ENCODE measurements at places on chromosomes 11 and 22.

DNA sequence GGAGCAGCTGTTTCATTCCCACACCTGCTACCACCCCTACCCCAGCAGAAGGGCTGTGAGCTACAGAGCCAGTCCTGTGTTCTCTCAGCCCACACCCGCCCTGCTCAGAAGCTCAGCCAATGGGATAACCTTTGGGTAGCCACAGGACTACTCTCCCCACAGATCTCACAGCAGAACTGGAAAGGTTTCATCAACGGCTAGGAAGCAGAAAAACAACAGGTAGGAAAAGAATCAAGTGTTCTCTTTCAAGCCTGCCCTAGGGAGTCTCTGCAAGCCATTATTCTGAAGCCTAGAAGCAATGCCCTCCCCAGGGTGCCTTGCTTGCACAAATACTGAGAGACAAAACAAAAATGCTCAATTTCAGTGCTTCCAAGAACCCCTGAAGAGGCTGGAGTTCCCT is 77.2 kb downstream of the TMPRSS5 start:
- H3K27ac ChIP-seq: no peak overlapping the region
- peaks cover 4% of the 10 kb centered on the region for H3K27me3 ChIP-seq
- H3K4me1 ChIP-seq: peaks cover 7% of the 10 kb centered on the region
- no peaks in the 10 kb centered on the region for H3K36me3 ChIP-seq

DNA sequence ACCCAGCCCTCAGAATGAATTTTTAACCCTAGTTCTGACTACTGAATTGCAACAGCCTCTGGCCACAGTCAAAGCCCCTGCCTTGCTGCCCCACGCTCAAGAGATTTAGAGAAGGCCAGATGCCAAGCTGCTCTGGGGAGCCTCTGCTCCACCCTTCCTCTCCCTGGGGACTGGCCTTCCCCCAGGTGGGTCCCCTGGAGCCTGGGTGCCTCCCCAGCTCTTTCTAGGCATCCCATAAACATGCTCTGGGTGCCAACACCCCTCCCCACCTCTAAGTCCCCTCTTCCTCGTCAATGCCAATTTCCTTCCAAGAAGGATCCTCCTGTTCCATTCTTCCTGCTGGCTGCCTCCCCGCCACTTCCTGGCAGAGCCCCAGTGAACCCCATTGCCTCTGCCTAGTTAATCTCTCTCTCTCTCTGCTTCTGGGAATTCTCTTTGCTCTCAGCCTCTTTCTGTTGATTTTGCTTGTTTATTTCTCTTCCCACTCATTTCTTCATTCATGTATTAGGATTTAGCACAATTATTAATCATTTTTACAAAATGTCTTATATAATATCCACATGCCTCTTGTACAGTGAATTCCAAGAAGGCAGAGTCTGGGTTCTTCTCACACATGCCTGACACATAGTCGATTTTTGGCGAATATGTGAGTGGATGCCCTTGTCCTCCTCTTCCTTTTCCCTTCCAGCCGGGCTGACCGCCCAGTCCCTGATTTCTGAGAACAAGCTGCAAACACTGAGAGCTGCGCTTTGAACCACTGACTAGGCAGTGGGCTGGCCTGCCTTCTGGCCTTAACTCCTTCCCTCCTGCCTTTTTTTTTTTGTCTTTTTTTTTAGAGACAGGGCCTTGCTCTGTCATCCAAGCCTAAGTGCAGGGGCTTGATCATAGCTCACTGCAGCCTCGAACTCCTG is 17.5 kb downstream of the UQCR10 start:
- H3K27ac ChIP-seq: no peak overlapping the region
- peaks cover 5% of the 10 kb centered on the region for H3K36me3 ChIP-seq
- no peaks in the 10 kb centered on the region for H3K27me3 ChIP-seq
- no peaks in the 10 kb centered on the region for H3K4me1 ChIP-seq
- no peak for DNase-seq
- no peak overlapping the region for H3K4me3 ChIP-seq

DNA sequence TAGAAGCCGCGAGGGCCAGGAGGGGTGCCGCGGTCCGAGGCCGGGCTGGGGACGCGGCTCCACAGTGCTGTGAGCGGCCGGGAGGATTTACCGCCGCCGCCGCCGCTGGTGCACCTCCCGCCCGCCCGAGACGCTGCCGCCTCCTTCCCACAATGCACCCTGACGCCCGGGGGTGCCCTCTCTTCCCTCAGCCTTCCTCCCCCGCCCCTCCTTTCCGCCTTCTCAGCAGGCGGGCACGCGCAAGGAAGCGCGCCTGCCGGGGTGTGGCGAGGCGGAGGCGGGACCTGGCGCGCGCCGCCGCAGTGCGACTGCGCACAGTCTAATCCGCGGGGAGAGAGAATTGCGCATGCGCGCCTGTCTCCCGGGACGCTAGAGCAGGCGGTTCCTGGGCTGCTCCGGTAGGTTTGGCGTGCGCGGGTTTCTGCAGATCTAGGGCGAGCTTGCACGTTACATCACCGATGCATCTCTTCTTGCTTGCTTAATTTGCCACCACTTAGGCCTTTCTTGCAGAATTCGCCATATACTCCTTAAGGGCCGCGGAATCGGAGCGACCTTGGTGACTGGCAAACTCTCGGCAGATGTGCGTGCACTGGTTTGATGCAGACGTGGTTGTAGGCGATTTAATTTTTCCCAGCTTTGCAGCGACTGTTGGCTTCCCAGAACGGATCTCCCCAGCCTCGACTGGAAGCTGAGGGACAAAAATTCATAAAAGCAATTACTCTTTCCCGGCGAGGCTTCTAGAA is at the start of the genes GVQW3 and THAP12:
TSS of gene GVQW3 (plus strand) at position 347 of the 743 bp plus-strand sequence. CDS start 506 bp downstream, outside the sequence.
TSS of gene THAP12 (minus strand) at position 156 of the 743 bp plus-strand sequence. CDS start 296 bp downstream, outside the sequence.
- H3K4me1 ChIP-seq: peaks cover 6% of the 10 kb centered on the region
- DNase-seq: peak; percentile 86
- H3K36me3 ChIP-seq: no peaks in the 10 kb centered on the region
- H3K27ac ChIP-seq: no peak within 1 kb of the TSS

GRCh38 chr11:132094598-132094997 is 724.2 kb downstream of the NTM start:
- no peak for DNase-seq
- no peak overlapping the region for H3K4me3 ChIP-seq

- H3K4me1 ChIP-seq: peaks cover 2% of the 10 kb centered on the region
- no peaks in the 10 kb centered on the region for H3K36me3 ChIP-seq
- H3K27ac ChIP-seq: no peak overlapping the region
- H3K27me3 ChIP-seq: no peaks in the 10 kb centered on the region
- no peak for DNase-seq
Observed at GRCh38 chr22:24443668-24444067, 16.3 kb downstream of the ADORA2A start.

GRCh38 chr11:30333405-30333804 is 10.5 kb downstream of the ARL14EP start:
- H3K27ac ChIP-seq: no peak overlapping the region
- DNase-seq: no peak
- H3K4me3 ChIP-seq: no peak overlapping the region
- no peaks in the 10 kb centered on the region for H3K4me1 ChIP-seq
- H3K36me3 ChIP-seq: peaks cover 2% of the 10 kb centered on the region
- H3K27me3 ChIP-seq: no peaks in the 10 kb centered on the region

DNA sequence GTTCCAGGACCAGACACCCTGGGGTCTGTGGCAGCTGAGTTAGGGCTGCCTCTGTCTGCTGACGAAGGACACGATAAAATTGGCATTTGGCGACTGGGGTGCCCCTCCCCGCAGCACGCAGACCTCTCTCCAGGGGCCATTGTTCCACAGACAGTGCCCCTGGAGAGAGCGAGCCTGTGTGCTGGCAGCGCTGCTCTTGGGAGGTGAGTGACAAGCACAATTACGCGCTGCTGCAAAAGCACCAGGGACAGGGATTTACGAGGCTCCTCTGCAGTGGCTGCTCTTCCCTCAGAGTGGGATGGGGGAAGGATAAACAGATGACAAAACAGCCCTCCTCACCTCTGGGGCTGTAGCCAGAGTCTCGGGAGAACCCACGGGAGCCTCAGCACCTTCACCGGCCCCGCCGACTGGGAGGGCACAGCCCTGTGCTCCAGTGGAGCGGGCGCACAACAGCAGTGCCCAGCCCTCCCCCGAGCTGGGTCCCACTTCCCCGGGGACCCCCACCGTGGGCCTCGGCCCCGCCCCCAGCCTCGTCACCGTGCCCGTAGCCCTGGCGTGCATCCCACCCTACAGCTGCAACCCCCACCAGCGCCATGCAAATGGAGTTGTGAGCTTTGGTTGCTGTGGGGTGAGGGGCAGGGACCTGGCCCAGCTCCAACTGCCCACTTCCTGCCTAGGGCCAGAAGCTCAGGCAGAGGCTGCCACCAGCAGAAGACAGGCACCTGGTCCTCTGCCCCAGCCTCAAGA is 19.6 kb downstream of the CHID1 start:
- peaks cover 13% of the 10 kb centered on the region for H3K36me3 ChIP-seq
- no peaks in the 10 kb centered on the region for H3K27me3 ChIP-seq
- no peak for DNase-seq
- no peak overlapping the region for H3K27ac ChIP-seq

- H3K27me3 ChIP-seq: no peaks in the 10 kb centered on the region
- no peak overlapping the region for H3K27ac ChIP-seq
- H3K4me3 ChIP-seq: no peak overlapping the region
- no peaks in the 10 kb centered on the region for H3K36me3 ChIP-seq
- DNase-seq: no peak
Observed at GRCh38 chr22:36134182-36134581, 26.4 kb downstream of the APOL3 start.

DNA sequence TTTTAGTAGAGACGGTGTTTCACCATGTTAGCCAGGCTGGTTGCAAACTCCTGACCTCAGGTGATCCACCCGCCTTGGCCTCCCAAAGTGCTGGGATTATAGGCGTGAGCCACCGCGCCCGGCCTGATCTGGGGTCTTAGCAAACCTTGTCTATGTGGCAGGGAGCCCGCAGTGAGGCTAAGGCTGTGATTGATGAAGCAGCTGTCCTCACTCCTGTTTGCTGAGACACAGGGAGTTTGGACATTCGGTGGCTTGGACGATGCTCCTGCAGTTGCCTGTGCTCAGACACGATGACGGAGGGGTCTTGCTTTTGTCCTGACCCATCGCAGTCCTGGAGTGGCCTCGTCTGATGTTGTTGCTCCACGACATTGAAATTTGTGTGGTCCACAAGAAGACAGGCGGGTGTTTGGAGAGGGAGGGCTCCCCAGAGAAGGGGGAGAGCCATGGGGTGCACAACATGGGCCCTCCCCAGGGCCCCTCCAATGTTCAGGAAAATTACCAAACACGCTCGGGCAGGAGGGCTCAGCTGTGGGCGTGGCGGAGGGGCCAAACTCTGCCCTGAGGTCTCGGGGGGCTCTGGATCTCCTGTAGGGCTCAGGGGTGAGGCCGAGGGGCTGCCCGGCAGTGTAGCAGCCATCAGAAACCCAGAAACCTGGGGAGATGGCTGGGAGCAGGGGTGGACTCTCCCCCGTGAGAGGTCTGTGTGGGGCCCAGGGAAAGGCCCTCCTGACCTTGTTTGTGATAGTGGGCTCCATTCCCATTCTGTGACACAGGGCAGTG is 41.8 kb upstream of the PRR5 start:
- H3K4me3 ChIP-seq: no peak overlapping the region
- H3K27ac ChIP-seq: no peak overlapping the region
- no peak for DNase-seq
- H3K27me3 ChIP-seq: no peaks in the 10 kb centered on the region

- H3K27ac ChIP-seq: no peak overlapping the region
- no peak overlapping the region for H3K4me3 ChIP-seq
- H3K36me3 ChIP-seq: no peaks in the 10 kb centered on the region
- H3K4me1 ChIP-seq: peaks cover 5% of the 10 kb centered on the region
- no peak for DNase-seq
- H3K27me3 ChIP-seq: no peaks in the 10 kb centered on the region
Observed at GRCh38 chr11:45087086-45087899, 59.1 kb upstream of the PRDM11 start.

DNA sequence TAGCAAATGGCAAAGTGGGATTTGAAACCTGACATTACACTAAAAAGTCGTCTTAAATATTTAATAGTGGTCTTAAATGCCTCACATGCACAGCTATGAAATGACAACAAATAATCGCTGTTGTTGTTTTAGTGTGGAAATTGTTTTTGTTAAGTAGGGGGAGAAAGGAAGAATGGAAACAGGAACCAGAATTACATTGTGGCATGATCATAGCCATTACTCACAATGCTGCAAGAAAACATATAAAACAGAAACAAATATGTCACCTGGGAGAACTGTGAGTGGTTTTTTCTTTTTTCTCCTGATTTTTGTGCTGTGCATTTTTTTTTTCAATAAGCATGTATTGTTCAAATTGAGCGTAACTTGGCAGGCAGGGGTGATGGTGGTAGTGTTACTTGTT is 22.9 kb downstream of the FAM76B start:
- no peaks in the 10 kb centered on the region for H3K4me1 ChIP-seq
- no peaks in the 10 kb centered on the region for H3K36me3 ChIP-seq
- H3K4me3 ChIP-seq: no peak overlapping the region
- H3K27me3 ChIP-seq: no peaks in the 10 kb centered on the region
- no peak for DNase-seq
- no peak overlapping the region for H3K27ac ChIP-seq

- H3K27me3 ChIP-seq: no peaks in the 10 kb centered on the region
- DNase-seq: no peak
- H3K36me3 ChIP-seq: no peaks in the 10 kb centered on the region
- H3K4me3 ChIP-seq: no peak overlapping the region
- peaks cover 2% of the 10 kb centered on the region for H3K4me1 ChIP-seq
- no peak overlapping the region for H3K27ac ChIP-seq
Observed at GRCh38 chr11:28838741-28839140, 730.6 kb downstream of the METTL15 start.

DNA sequence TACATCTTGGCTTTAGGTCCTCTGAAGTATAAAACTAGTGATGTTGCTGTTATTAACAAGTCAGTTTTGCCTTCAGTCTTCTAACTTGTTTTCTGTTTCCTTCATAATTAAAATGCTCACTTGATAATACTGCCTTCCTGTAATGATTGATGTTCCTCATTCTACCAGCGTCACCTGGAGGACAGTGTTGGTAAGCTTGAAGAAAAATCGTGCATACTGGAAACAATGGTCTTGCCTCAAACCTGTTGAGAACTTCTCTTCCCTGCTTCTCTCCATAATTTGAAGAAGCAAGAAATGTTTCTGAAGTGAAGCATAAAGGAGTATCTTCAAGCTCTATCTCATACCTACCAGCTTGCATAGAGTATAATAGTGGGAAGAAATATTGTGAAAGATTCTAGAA is 3.0 kb downstream of the YWHAH start:
- no peak overlapping the region for H3K4me3 ChIP-seq
- no peaks in the 10 kb centered on the region for H3K27me3 ChIP-seq
- no peaks in the 10 kb centered on the region for H3K36me3 ChIP-seq
- H3K27ac ChIP-seq: no peak overlapping the region
- DNase-seq: no peak

- no peak overlapping the region for H3K27ac ChIP-seq
- no peaks in the 10 kb centered on the region for H3K36me3 ChIP-seq
- peaks cover 10% of the 10 kb centered on the region for H3K4me1 ChIP-seq
Observed at GRCh38 chr11:64571410-64572091, 19.5 kb upstream of the SLC22A12 start.
